Common myeloid progenitor, CD34-positive (primary cell): ENCODE measurements at places on chromosomes 7 and 10.

DNA sequence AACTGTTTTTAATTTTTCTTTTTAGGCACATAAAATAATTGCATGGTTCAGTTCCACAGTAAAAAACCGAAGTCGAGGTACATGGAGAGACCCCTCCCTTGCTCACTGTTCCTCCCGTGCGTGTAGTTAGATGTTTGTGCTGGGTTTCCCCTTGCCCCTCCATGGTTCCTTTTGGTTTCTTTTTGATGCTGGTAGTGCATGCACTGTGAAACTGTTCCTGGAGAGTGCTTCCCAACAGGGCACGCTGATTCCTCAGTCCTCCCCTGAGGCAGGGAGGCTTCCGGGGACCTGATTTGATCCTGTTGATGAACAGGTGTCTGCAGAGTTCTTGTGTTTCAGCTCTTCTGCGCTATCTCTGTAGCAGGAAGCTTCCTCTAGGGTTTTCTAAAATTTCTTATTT is 69.5 kb downstream of the ADCY1 start:
- DNase-seq, result no peak

GRCh38 chr10:70135684-70136083 is 3.1 kb upstream of the AIFM2 start:
- DNase-seq, result no peak

GRCh38 chr10:13928451-13928850 is 341.7 kb downstream of the PRPF18 start:
- DNase-seq, result no peak

GRCh38 chr7:102064361-102065025 is 222.2 kb upstream of the SH2B2 start:
- DNase-seq, result peak; percentile 94

DNA sequence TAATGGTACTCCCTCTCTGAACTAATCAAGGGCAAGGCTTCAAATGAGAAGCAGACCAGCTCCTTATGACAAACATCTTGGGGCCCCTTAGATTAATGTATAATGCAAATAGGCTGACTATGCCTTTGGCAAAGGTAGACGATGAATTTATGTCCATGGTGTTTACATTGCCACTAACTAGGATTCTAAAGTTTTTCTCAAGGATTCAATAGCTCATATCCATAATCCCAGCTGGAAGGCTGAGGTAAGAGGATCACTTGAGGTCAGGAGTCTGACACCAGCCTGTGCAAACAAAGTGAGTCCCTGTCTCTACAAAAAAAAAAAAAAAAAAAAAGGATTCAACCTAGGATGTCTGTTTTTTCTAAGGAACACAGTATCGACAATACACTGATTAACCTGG is 96.5 kb downstream of the ORC5 start:
- no peak for DNase-seq

GRCh38 chr10:1872151-1872726 is 134.9 kb upstream of the ADARB2 start:
- no peak for DNase-seq

DNA sequence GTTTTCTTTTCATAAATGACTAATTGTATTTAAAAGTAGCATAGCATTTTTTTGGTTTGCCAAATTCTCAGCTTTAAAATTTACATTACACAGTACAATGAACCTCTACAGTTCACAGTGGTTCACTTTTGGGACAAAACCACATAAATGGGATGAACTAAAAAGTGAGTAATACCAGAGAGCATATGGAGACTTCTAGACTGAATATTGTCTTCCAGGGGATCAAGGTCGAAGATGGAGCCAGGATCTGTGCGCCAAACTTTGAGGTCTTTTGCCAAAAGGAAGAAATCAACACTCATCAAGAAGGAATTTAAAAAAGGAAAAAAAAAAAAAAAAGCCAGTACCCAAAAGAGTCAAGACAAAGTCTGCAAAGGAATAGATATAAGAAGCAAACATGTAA is 87.5 kb downstream of the NEBL start:
- DNase-seq, result no peak

- no peak for DNase-seq
Measured at GRCh38 chr7:20798694-20799121, 12.0 kb upstream of the SP8 start.

DNA sequence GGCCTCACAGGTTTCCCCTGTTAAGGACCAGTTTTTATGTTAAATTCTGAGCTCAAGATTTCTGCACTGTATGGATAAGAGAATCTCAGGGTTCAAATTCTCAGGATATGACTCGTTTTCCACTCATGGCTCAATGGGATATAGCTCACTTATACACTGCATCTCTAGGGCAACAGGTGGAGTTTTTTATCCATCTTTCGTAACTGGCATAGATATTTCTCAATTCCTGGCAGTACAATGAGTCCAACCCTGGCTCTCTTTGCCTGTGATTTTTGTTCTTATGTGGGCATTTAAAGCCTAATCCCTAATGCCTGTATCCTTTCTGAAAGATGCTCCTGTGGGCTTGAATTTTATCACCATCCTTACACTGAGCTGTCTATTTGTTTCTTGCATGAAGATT is 7.6 kb downstream of the CCDC172 start:
- DNase-seq, result no peak

DNA sequence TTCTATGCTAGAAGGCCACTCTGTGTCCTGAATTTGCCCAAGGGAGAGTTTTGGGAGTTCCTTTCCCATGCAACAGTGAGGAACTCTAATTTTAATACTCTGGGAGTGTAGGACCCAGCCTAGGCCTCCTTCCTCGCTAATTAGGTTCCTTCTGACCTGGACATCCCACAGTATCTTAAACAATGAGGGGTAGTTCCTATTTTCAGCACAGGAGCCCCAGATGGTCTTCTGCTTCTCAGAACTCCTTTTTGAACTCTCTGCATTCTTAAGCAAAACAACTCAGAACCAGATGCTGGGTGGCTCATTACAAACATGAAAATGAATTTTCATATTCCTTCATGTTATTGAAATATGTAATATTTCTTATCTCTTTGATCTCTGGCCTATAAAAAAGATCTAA is 116.9 kb downstream of the LRMDA start:
- peak; percentile 41 for DNase-seq

DNA sequence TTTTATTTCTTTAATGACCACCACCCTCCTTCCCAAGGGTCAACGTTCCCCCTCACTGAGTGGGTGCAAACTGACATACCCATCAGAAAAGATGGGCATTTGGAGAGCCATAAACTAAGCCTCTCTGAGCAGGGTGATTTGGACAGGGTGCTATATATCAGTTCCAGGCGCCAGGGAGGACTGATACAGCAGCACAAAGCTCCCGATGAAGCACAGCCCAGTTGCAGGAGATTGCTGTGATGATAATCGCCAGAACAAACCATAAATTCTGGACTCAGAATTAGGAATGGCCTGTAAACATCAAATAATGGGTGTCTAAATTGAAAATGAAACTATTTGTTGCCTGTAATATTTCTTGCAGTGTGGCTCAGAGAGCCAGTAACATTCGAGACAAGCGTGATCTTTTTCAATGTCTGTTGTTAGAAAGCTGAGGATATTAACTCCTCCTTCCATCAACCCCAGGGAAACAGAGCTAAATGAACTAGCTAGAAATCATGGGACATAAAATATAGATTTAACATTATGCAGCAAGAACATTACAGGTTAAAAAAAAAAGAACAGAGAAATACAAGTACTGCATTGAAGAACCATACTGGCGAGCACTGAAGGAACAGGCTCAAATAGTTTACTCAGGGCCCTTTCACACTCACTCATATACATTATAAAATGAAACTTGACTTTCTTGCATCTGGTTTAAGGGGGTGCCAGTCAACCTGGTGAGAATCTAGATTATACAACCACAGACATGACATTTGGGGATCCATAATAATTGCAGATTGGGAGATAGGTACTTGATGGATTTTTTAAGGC is 137.5 kb upstream of the LRRTM3 start:
- DNase-seq, result no peak

- no peak for DNase-seq
Measured at GRCh38 chr10:74916283-74916682, 89.9 kb downstream of the KAT6B start.

DNA sequence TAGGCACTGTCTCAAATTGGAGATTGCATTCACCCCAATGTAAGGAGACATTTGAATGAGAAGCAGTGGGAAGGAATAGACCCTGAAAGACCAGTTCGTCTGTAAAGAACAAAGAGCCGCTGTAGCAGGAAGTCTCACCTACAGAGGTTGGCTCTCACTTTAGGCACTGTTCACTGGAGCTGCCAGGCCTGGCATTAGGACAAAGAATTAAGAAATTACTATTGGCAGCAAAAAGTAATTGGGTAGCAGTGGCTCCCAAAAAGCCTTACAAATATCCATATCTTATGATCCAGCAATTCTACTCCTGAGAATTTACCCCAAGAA is 10.5 kb upstream of the TEX36 start:
- no peak for DNase-seq

DNA sequence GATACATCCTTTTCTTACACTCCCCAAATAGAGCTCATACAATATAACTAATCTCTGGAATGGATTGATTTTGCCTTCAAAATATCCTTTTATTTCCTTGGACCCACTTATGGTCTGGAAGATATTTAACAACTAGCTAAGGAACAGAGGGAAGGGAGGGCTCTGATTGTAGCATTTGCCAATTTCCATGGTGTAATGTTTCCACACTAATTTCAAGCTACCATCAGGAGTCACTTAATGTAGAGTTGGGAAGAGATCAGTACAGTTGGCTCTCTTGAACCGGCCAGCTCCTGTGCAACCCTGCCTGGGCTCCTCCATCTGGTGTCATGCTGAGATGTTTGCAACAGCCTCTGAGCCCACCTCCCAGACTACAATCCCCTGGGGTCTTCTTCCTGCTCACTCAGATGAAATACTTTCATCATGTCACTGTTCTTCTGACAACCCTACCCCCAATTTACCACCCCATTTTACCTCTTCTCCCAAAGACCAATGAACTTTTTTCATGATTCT is 8.0 kb upstream of the IL6 start:
- no peak for DNase-seq

DNA sequence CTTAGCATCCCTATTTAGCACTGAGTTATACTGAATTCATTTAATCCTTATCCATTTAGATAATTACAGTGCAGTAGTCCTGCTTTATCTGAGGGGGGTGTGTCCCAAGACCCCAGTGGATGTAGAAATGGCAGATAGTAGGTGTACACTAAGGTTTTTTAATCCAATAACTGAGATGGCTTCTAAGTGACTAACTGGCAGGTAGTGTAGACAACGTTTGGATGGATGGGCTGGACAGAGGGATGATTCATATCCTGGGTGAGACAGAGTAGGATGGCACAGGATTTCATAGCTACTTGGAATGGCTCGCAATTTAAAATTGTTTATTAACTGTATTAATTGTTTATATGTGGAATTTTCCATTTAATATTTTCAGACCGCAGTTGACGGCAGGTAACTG is 295.6 kb downstream of the CCDC3 start:
- DNase-seq, result no peak

GRCh38 chr7:117970801-117971200 is 97.6 kb upstream of the CTTNBP2 start:
- DNase-seq, result no peak

- no peak for DNase-seq
Measured at GRCh38 chr10:58576751-58577436, 64.2 kb downstream of the BICC1 start.

- no peak for DNase-seq
Measured at GRCh38 chr10:966466-967235, 21.6 kb upstream of the GTPBP4 start.

DNA sequence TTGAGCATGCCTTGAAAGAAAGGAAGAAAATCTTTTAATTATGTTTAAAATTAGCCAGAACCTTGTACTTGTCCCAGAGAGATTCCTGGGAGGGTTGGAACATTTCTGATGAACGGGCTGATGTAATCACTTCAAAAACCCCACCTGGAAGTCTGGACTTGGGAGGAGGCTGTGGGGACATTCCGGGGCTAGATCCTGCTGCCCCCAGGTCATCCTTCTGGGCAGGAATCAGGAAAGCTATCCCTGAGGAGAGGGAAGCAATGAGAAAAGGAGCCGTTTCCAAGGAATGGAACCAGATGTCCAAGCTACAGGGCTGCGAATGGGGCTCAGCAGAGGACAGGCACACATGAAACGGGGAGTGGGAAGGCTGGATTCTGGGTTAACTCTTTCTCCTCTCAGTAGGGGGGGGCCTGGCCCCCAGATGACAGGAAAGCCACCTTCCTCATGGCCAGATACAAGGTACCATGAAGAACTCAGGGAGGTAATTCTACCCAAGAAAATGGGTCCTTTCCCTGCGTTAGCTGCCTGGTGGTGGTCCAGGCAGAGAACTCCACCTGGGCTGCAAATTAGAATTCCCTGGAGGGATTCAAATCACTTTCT is 280.1 kb downstream of the TCF7L2 start:
- DNase-seq, result no peak

GRCh38 chr7:40421433-40421832 is 286.6 kb downstream of the SUGCT start:
- DNase-seq, result no peak

- DNase-seq, result no peak
Measured at GRCh38 chr10:59311025-59311424, 51.3 kb downstream of the FAM13C start.

- no peak for DNase-seq
Measured at GRCh38 chr7:31896925-31897324, 173.3 kb downstream of the PDE1C start.

- DNase-seq, result no peak
Measured at GRCh38 chr10:88733215-88733614, 26.6 kb upstream of the LIPN start.
